ENCODE measurements at places on chromosomes 5 and 9.

DNA sequence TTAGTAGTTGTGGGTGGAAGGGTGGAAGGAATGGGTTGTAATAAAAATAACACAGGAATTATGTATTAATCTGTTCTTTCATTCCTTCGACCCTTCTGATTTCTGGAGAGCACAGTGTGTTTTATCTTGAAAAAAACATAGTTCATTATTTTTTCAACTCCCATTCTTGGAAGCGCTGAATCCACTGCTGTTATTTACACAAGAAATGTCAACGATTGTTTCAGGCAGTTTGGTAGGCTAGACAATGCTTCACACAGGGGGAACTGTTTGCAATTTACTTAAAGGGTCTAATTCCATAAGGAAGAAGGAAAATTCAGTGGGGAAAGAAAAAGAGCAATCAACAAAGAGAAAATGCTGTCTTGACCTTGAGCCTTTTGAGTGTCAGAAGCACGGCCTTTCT lies 142.9 kb downstream of the TLE1 start:
- no peak for DNase-seq

DNA sequence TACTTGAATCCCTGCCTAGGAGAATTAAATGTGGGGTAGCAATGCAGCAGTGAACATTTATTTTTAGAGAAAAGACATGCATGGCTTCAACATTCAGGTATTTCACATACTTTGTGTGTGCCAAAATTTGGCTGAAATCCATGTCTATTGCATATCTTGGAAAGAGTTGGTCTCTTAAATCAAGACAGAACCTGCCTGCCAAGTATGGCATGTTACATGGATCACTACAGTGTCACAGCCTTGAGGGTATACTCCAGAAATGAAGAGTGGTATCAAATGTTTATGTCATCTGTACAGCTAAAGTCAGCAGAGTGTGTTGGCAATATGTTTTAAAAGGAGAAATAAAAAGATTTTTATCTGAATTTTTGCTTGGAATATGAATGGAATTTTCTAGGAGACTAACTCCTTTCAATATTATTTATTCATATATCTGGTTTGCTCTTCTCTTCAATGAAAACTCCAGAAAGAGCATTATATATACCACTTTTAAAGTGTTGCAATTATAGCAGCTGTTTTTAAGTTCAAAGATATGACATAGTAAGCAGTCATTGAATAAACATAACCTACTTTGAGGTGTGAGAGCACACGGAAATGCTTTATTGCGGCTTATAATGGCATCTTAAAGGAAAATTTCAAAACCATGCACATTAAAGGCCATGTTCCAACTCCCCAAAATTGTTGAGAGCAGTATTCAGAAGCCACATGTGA lies 95.4 kb upstream of the MINAR2 start:
- no peak for DNase-seq

DNA sequence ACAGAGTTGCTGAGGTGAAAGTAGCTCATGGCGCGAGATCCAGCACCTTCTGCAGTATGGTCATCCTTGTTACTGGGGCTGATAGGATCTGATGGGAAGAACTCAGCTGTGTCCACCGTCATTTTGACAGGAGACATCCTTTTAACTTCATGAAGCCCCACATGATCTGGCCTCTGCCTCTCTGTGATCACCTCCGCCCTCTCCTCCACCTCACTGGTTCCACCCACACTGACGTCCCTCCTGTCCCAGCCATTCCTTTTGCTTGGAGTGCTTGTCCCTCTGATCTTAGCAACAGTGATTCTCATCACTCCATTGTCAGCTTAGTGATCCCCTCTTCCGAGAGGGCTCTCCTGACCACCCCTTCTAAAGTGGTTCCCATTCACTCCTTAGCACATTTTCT lies 25.8 kb downstream of the NEUROG1 start:
- no peak for DNase-seq

GRCh38 chr9:76894198-76894597 lies 11.7 kb downstream of the PRUNE2 start:
- DNase-seq: no peak

GRCh38 chr5:100553209-100553608 lies 18.0 kb downstream of the FAM174A start:
- no peak for DNase-seq

GRCh38 chr9:35272989-35273388 lies 111.2 kb downstream of the UNC13B start:
- DNase-seq: no peak

- no peak for DNase-seq
Observed at GRCh38 chr5:976849-977751, 31.5 kb upstream of the NKD2 start.

GRCh38 chr9:112078432-112078831 lies 96.7 kb downstream of the SUSD1 start:
- no peak for DNase-seq

DNA sequence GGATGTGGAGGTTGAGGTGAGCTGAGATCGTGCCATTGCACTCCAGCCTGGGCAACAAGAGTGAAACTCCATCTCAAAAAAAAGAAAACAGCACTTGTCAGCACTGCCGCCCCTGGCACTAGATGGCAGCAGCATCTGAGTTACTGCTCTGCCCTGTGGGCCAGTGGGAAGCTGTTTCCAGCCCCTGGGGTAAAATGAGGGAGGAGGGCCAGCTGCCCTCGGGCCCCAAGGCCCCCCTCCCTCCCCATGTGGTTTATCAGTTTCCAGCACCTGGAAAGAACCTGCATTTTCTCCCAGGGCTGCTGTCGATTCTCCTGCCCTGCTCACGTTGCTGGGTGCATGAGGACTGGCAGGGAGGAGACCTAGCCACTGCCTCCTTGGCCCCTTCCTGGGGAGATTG lies 13.2 kb upstream of the CEL start:
- no peak for DNase-seq

- no peak for DNase-seq
Observed at GRCh38 chr5:38329132-38329715, 70.9 kb downstream of the EGFLAM start.

GRCh38 chr5:37871023-37871815 lies 31.4 kb upstream of the GDNF start:
- no peak for DNase-seq
